Esophagus mucosa (tissue), 1 donor: ENCODE measurements at places on chromosomes 2 and 18. TPM values are rescaled to one million over a fixed set of nuclear protein-coding genes. Genes with fewer than 3 reads are reported as not detected.

DNA sequence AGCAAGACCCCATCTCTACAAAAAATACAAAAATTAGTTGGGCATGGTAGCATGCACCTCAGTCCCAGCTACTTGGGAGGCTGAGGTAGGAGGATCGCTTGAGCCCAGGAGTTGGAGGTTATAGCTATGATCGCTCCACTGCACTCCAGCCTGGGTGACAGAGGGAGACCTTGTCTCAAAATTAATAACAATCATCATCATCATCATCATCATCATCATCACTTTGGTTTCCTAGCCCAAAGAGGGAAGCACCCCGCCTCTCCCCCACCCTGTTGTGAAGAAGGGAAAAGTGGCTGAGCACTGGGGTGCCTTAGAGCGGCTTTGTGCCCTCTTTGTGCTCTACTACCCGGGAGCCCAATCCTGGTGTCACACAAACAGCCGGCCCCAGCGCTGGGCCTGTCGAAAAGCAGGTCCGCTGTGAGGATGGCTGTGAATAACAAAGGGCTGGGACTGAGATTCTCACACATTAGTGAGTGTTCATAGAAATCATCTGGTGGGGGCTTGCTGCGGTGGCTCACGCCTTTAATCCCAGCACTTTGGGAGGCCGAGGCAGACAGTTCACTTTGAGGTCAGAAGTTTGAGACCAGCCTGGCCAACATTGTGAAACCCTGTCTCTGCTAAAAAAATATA lies 42.6 kb upstream of the ASXL2 start:
- no peak for ATAC-seq

UGT1A4 gene
- 0.80 TPM for total RNA-seq

SLC14A1 gene
- 0.52 TPM for total RNA-seq

GRCh38 chr18:12652861-12653401 lies 5.0 kb downstream of the SPIRE1 start:
- ATAC-seq, result no peak

- no peak for ATAC-seq
These were observed 32.7 kb downstream of the CHRNA1 start for GRCh38 chr2:174731546-174731945.

GRCh38 chr2:168189835-168190569 lies 57.4 kb downstream of the STK39 start:
- peak; percentile 72 for ATAC-seq
